ENCODE measurements at places on chromosomes 11 and 22. TPM values are rescaled to one million over a fixed set of nuclear protein-coding genes. Genes with fewer than 3 reads are reported as not detected.

The POU2F3 gene
- not detected for total RNA-seq

The FAM118A gene
- 20.7 TPM for total RNA-seq

The SUSD2 gene
- 0.64 TPM for total RNA-seq

The DEPDC5 gene
- 11.0 TPM for total RNA-seq

The ADM2 gene
- 5.8 TPM for total RNA-seq

The GRAP2 gene
- under 0.01 TPM for total RNA-seq

The CAPN5 gene
- 14.7 TPM for total RNA-seq

The GNAZ gene
- total RNA-seq: 1.3 TPM

The DEFB108B gene
- total RNA-seq: not detected

The ASPHD2 gene
- total RNA-seq: 2.2 TPM

The MRGPRE gene
- total RNA-seq: not detected

The FXYD6 gene
- total RNA-seq: not detected

The TIMM10B gene
- 49.7 TPM for total RNA-seq

The CTSF gene
- 9.9 TPM for total RNA-seq

The TSGA10IP gene
- total RNA-seq: not detected

DNA sequence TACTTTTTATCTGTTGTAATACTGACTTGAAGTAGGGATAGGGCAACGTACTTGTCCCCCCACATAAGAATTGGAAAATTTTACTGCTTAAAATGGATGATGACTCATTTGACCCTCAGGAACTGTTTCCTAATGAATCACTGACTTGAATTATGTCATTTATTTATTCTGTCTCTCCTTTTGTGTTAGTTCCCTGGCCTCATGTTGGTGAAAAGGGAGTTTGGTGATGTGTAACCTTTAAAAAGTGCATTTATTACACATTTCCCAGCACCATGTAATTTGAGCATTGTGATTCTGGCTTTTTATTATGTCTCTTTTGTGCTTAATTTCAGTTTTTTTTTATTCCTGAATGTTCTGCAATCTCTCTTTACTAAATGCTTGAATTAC, 20.3 kb upstream of the PGM2L1 start:
- peak; percentile 66 for DNase-seq

- DNase-seq: no peak
Observed at GRCh38 chr11:37916331-37916730, 1318.3 kb upstream of the RAG2 start.

GRCh38 chr11:1887451-1888346, 4.0 kb downstream of the PRR33 start:
- no peak for DNase-seq

GRCh38 chr11:79253280-79253679, 187.6 kb downstream of the TENM4 start:
- DNase-seq: no peak

DNA sequence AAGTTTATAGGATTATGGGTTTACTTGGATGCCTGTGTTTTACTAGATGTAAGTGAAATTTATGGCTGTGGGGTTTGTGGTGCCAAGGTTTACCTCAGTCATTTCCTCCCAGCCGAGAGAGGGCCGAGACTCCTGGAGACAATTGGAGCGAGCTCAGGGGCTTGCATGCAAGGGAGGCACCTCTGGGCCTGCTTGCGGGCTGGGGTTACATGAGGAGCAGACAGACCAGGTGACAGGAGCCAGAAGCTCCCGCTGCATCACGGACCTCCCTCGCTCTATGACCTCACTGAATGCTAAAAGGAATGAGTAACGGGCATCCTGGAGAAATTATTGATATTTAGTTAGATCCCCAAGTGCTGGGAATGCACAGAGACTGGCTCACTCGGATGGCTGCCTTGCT, 275.2 kb upstream of the KIRREL3 start:
- no peak for DNase-seq

DNA sequence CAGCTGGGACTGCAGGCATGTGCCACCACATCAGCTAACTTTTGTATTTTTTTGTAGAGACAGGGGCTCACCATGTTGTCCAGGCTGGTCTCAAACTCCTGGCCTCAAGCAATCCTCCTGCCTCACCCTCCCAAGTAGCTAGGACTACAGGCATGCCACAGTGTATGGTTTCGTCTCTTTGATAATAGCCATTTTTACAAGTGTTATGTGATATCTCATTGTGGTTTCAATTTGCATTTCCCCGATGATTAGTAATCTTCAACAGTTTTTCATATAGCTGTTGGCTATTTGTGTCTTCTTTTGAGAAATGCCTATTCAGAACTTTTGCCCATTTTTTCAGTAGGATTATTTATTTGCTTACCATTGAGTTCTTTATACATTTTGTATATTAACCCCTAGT, 9.0 kb upstream of the MTMR3 start:
- no peak for DNase-seq

DNA sequence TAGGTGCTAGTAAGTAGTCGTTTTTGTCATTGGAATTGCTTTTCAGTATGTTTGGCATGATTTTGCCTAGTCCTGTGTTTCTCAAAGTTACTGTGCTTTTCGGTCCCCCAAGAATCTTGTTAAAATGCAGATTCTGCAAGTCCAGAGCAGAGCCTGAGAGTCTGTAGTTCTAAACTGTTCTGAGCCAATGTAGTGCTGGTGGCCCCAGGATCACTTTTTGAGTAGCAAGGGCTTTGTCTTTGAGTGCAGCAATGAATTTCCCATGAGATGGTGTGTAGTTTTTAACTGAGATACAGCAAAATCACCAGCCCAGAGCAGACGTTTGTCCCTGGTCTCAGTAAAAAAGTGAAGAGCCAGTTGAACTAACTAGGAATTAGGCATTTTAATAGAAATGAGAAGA, 122.4 kb downstream of the NCAM1 start:
- no peak for DNase-seq

- DNase-seq: no peak
Observed at GRCh38 chr22:44211946-44212930, 31.5 kb downstream of the PARVG start.

GRCh38 chr11:68710409-68710808, 26.1 kb downstream of the GAL start:
- no peak for DNase-seq

GRCh38 chr11:121465709-121466062, 12.9 kb upstream of the SORL1-AS1 start:
- no peak for DNase-seq

DNA sequence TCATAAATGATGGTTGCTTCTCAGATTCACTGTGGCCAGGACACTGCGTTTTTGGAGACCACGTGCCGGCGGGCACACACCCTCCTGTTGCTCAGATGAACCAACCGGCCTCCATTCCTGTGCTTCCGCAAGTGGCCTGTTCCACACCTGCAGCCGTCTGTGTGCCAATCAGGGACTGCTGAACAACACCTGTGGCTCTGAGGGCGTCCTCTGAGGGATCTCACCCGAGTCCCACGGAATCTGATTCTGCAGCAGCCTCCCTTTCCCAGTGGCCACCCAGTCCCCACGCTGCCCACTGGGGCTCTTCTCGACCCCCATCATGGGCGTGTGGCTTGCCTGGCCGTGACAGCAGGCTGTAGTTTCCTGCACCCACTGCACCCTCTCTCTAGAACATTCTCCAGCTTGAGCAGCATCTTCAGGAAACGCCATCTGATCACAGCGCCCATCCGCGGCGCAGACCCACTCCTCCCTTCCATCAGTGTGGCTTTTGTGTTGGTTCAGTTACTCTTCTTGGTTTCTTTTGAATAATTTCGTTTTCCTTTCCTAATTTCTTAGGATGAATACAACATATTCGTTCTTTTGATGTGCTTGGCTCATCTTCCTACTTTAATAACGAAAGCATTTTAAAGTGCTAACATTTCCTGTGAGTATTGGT, 100.3 kb upstream of the SLC22A12 start:
- DNase-seq: no peak

DNA sequence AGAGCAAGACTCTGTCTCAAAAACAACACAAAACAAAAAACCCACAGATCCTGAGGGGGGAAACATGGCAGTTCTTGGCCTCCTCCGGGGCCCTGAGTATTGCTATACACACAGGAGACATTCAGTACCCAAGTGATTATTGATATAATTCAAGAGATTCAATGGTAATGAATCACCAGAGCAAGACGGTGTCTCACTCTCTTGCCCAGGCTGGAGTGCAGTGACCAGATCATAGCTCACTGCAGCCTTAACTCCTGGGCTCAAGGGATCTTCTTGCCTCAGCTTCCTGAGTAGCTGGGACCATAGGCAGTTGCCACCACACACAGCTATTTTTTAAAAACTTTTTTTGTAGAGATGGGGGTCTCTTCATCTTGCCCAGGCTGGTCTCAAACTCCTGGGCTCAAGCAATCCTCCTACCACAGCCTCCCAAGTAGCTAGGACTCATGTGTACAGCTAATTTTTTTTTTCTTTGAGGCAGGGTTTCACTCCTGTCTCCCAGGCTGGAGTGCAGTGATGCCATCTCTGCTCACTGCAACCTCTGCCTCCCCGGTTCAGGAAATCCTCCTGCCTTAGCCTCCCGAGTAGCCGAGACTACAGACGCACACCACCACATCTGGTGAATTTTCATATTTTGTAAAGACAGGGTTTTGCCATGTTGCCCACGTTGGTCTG, 21.8 kb upstream of the PIK3C2A start:
- DNase-seq: no peak

- DNase-seq: peak; percentile 65
Observed at GRCh38 chr11:102666331-102666957, 39.1 kb downstream of the MMP27 start.

DNA sequence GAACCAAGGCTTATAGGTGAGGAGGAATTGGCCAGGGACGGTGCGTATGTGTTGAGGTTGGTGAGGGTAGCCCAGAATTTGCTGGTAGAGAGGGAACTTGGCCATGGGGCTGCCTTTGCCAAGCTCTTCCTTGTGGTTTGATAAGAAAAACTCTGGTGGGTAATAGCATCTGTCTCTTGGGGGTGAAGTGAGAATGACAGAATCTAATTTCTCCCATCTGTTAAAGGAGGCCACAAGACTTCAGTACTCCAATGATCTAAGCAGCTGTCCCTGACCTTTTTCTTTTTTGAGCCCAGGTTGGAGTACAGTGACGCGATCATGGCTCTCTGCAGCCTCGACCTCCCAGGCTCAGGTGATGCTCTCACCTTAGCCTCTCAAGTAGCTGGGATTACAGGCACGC, 36.0 kb upstream of the PICK1 start:
- DNase-seq: no peak

DNA sequence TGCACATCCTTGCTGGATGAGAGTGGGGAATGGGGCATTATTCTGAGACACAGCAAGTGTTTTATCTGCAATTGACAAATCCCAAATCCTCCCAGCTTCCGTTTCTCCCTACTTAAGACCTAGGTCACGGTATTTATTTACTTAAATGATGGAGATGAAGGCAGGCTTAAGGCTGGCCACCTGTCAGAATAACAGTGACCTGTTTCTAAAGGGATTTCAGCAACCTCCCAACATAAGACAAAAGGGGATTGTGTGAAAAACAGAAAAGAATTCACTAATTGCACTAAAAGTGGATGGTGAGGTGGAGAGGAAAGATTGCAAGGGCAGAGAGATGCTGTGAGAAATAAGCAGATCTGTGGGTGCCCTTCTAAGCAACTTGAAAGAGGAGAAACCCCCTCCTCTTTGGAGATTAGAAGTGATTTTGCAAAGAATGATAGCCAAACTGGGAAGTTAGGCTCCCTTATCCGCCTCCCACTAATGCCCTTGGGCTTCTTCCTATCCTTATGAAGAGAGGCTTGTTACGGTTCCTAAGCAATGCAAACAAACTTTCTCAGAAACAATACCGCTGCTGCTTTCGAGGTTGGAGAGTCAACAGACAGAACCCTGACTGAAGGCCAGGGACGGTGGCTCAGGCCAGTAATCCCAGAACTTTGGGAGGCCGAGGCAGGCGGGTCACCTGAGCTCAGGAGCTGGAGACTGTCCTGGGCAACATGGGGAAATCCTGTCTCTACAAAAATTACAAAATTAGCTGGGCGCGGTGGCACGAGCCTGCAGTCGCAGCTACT, 84.3 kb downstream of the ARL14EP start:
- no peak for DNase-seq

DNA sequence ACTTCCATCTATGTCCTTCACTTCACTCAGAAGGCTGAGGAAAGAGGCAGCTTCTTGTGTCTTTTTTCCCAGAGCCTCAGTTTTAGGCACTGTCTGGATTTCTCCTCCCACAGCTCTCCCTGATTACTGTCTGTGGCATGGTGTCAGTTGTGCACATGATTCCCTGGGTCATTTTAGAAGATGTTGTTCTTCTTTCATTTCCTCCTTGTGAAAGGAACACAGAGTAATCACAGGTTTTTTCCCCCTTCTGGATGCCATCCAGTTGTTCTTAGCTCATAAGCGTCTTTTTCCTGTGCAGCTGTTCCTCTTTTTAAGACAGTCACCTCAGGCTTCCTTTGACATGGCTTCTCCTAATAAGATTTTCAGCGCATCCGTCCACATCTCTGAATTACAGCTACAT, 212.2 kb downstream of the FAM181B start:
- DNase-seq: no peak

DNA sequence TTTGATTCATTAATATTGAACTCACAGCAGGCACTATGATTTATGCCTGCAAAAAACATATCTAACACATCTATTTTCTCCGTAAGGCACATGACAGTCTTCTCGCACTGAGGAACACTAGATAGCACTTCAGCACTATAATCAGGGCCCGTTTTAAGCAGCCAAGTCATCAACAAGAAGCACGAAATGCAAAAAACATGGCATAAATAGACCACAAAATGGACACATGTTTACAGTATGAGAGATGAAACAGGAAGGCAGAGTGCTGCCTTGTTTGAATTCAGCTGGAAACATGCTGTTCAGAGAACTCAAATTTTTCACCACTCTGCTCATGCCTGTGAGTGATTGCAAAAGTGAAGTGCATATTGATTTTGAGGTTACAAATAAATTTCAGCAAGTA, 205.8 kb upstream of the PDGFD start:
- DNase-seq: no peak

DNA sequence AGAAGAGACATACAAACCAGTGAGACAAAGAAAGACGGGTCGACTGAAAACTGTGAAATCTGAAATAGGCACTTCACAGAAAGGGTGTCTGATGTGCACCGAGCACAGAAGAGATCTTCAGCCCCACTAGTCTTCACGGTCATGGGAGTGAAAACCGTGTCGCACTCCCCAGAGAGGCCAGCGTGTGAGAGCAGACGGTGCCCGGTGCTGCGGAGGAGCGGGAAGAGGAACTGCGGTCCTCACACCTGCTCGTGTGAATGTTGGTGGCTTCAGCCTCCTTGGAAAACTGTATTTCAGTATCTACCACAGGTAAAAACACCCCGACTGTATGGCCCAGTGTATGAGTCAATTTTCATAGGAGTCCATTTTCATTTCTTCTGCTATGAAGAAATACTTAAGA, 382.9 kb downstream of the BRD1 start:
- no peak for DNase-seq

GRCh38 chr11:2156416-2157182, 4.4 kb downstream of the INS start:
- peak; percentile 44 for DNase-seq

GRCh38 chr22:31943978-31944699, at the start of gene YWHAH:
Gene YWHAH, plus strand, starts transcription at chr22:31944535. Its CDS starts 199 bp downstream, at chr22:31944734.
- DNase-seq: peak; percentile 94

DNA sequence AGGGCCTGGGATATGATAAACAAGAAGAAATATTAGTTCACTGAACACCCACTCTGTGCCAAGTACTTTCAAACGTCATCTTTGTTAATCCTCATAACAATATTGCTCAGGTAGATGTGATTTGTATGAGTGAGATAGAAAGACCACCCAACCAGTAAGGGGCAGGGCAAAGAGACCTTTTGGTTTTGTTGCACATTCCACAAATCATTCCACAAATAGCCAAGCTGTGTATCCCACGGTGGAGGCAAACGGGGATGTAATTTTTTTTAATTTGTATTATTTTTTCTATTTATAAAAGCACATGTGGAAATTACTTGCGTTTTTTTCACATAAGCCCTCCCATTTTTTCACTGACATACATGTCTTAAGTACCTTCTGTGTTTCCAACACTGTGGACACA, 29.0 kb downstream of the LAYN start:
- no peak for DNase-seq

GRCh38 chr11:16784097-16784496, 45.6 kb downstream of the C11orf58 start:
- no peak for DNase-seq
